ENCODE measurements at places on chromosomes 2 and 18.

GRCh38 chr2:172806493-172806892 is 70.8 kb downstream of the RAPGEF4 start:
- peak; percentile 68 for DNase-seq

GRCh38 chr2:168255866-168256265 is 8.5 kb upstream of the STK39 start:
- DNase-seq = no peak

DNA sequence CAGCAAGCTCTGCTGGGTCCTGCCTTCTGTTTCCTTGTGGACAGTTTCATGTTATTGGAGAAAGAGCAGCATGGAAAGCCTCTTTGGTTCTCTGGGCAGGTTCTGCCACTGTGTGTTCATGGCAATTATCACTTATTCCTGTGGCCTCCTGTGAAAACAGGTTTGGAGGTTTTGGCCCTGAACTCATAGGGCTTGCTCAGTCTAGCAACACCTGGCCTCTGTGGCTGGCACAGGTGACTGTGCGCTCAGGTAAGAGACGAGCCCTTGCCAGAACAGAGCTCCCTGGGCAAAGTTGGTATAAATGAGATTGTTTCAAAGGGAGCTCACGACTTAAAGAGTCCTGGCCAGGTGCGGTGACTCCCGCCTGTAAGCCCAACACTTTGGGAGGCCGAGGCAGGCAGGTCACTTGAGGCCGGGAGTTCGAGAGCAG is 5.7 kb downstream of the CEP68 start:
- DNase-seq = no peak

GRCh38 chr2:43116988-43117387 is 109.4 kb downstream of the ZFP36L2 start:
- DNase-seq = no peak

- no peak for DNase-seq
Observed at GRCh38 chr2:54969940-54970338, 80.3 kb downstream of the RTN4 start.

DNA sequence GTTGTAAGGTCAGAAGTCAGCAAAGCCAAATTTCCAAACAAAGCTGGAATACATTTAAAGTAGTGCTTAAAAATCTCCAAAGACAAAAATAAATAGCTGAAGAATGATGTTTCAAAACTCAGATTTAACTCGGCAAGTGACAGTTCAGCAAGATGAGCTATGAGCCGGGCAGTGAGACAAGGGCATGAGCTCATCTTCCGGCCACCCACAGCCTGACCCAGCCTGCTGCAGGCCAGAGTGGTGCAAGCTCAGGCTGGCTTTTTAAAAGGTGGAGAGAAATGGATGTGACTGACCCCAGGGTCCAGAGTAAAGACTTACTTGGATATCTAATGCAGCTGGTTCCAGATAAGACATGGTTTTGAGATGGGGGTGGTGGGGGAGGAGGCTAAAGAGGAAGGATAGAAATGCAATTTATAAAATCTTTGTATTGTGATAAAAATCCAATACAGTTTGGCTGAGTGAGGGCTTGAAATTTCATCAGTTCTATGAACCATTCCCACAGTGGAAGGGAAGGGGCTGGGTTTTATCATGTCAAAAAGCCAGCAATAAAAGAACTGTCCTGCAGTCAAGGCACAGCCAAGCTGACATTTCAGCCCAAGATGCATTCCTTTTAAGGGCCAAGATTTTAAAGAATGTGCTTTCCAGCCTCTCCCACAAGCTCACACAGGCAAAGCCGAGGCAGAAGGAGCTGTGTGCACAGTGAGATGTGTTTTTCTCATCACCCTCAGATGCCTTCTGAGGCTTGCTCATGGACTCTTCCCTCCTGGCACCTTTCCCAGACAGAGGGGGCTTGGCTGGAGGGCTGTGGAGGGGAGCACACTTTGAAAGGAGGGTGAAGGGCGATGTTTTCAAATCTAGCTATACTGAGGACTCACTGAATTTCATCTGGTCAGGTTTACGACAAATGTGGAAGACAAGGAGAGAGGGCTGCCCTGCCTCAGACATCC is 97.9 kb upstream of the KLHL29 start:
- no peak for DNase-seq

GRCh38 chr18:48456838-48457237 is 47.7 kb upstream of the ZBTB7C start:
- no peak for DNase-seq

Data from dermis microvascular lymphatic vessel endothelial cell (primary cell).